T-helper 17 cell (primary cell): ENCODE measurements at places on chromosomes 13 and 19.

GRCh38 chr13:54194233-54195024, 1165.8 kb downstream of the OLFM4 start:
- DNase-seq, result no peak

DNA sequence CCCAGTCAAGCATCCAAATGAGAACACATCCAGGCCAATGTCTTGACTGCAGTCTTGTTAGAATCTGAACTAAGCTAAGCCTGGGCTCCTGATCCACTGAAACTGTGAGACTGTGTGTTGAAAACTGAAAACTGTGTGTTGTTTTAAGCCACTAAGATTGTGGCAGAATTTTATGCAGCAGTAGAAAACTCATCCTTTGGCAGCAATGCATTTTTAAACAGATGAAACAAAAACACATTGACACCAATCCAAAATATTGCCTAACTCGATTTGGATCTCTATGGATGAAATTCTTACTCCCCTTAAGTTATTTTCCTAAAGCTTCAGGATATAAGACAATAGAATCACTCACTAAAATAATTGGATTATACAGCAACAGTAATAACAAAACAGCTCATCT, 202.3 kb upstream of the KLF12 start:
- DNase-seq, result no peak

DNA sequence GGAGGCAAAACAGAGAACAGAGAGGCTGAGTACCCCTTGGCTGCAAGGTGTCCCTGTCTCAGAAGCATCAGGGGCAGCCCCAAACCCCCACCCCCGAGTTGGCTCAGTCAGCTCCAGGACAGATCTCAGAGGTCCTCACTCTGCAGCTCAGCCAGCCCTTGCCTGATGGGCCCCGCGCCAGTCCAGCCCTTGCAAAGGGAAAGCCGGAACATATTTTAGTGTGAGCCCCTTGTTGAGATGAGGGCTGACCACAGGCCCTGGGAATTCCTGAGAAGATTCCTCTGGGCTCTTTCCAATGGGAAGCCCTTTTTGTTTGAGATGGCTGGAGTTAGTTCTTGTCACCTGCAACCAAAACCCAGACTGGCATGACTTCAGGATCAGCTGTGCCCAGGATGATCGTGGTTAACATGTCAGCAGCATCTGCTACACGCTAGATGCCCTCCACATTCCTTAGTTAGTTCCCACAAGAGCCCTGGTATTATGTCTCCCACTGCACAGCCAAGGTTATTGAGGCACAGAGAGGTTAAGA, 33.9 kb upstream of the CCNE1 start:
- no peak for DNase-seq

DNA sequence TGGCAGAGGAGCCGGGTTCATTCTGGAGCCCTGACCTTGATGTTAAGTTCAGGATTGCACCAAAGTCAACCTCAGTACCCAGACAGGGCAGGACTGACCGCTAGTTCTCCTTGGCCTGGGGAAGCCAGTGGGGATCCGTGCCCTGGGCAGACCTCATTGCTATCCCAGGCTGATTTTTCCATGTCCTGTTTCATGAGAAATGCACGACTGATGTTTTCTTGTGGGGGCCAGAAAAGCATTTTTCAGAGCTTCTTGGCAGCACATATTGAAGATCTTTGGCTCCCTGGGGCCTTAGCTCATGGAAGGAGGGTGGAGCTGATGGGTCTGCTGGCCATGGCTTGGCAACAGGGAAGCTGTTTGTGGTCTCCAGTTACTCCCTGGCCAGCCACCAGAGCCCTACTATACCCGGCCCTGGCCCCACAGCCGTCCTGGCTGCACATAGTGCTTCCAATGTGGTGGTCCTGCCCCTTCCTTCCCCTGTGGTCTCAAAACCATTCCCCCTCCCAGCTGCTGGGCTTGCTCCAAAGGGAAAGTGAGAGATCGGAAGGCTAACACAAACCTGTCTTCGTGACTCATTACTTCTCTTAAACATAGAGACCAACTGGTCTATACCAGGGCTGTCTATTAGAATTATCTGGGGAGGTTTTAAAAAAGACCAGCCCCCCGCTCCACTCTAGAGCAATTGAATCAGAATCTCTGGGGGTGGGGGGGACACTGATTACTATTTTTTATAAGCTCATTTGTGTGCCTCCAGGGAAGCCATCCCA, 11.2 kb downstream of the IL17D start:
- DNase-seq, result no peak

DNA sequence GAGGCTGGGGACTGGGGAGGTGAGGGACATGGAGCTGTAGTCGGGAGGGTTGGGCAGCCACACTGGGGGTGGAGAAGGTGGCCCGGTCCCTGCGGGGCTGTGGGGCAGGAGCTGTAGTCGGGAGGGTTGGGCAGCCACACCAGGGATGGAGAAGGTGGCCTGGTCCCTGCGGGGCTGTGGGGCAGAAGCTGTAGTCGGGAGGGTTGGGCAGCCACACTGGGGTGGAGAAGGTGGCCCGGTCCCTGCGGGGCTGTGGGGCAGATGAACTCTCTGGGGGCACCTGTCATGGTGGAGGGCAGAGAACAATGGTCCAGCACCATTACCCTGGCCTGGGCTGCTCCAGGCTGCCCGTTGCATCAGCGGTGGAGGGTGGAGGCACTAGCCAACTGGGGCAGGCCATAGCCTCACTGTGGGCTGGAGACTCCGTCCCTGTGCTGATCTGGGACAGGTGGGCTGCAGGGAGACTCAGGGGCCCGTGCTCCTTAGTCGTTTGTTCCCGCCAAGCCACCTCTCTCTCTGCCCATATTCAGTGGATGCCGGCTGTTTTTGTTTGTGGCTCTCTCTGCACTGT, 51.4 kb downstream of the ATP11A start:
- no peak for DNase-seq

- DNase-seq, result no peak
Observed at GRCh38 chr19:10339977-10340376, 553 bp upstream of the ICAM3 start.

DNA sequence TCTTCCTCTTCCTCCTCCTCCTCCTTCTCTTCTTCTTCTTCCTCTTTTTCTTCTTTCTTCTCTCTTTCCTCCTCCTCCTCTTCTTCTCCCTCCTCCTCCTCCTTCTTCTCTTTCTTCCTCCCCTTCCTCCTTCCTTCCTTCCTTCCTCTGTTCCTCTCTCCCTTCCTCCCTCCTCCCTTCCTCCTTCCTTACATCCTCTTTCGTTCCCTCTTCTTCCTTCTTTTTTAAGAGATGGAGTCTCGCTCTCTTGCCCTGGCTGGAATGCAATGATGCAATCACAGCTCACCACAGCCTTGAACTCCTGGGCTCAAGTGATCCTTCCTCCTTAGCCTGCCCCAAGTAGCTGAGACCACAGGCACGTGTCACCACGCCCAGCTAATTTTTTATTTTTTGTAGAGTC, 13.2 kb downstream of the EHD2 start:
- no peak for DNase-seq

- DNase-seq, result no peak
Observed at GRCh38 chr13:94030415-94031119, 448.9 kb downstream of the DCT start.

DNA sequence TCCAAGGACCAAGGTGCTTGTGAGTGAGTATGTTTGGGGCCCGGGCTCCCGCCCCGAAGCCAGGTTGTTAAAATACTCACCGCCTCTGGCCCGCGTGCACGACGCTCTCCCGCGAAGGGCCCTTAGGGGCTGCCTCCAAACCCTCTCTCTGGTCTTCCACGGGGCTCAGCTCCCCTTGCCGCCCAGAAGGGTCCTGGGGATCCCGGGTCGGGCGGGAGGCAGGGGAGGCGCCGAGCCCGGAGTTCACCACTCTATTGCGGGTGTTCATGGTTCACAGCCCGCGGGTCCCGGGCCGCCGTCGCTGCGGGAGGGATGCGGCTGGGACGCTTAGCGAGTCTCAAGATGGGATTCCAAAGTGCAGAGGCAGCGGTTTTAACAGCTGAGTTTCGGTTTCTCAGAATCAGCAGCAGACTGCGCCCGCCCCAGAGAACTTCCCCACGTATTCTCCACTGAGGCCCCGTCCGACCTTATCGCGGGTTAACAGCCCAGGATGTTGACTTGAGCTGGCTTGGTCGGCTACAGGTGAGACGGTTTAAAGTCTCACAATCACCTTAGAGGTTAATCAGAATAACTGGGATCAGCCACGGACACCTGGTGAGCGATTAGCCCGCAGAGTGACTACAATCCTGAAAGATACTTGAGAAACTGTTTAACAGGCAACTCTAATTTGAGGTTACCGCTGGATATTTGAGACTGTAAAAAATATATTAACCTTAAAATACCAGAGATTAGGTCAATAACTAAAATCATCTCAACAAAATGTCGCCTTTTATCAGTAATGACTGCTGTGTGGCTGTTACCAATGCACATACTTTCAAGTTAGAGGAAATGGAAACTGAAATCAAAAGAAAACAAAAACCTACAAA, at the start of gene EPSTI1:
EPSTI1 (minus strand) TSS at position 344 of the 866 bp plus-strand sequence; CDS start at position 268, 76 bp downstream.
- peak; percentile 66 for DNase-seq

DNA sequence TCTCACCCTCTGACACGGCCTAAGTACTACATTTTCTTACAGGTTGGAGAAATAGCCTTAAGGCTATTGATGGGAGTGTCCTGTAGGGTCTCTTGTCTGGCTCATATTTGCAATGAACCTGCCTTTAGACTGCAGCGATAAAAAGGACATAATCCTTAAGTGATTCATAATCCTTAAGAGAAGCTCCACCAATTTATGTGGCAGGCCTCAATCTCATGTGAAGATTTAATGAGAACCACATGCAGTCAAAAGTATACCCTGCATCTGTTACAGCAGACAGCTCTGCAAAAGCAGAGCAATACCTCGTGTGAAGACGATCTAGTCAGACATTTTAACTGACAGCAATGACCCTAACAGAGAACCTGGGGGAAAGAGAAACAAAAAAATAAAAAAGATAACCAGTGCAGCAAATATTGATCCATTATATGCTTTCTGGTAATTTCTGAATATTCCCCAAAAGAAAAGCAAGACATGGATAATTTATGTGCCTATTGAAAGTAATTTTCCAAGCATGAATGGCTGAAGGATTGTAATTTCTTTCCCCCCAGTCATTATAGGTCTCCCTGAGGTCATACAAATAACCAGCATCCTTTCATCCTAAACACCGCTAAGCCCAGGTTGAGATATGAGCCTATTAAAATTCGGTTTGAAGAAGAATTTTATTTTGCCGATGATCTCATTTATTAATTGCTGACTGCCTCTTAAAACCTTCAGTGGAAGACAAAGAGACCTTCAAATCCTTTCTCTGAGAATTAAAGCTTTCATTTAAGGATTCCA, 321.8 kb upstream of the NBEA start:
- DNase-seq, result no peak
